ENCODE measurements at places on chromosomes 7 and 10.

- no peak for DNase-seq
These were observed 4.1 kb downstream of the MMS19 start for GRCh38 chr10:97494151-97494550.

GRCh38 chr10:5317547-5318107 lies 47.1 kb upstream of the UCN3 start:
- no peak for DNase-seq

- DNase-seq, result peak; percentile 68
These were observed 43.1 kb downstream of the FOXK1 start for GRCh38 chr7:4725014-4725849.

DNA sequence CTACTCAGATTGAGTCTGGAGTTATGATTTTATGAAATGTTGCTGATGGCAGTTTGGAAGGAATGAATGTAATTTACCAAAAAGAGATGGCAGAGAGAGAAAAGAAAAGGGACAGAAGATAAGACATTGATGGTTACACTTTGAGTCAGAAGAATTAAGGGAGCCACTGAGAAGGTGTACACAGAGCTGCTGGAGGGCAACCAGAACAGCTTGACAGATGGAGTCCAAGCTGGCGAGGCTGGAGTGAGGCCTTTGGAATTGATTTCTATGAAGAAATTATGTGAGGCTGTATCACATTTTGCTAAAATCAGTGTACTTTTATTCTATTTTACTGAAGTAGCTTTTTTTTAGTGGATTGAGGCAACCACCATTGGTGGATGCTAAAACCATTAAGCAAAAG lies 740.5 kb downstream of the REEP3 start:
- DNase-seq, result no peak

DNA sequence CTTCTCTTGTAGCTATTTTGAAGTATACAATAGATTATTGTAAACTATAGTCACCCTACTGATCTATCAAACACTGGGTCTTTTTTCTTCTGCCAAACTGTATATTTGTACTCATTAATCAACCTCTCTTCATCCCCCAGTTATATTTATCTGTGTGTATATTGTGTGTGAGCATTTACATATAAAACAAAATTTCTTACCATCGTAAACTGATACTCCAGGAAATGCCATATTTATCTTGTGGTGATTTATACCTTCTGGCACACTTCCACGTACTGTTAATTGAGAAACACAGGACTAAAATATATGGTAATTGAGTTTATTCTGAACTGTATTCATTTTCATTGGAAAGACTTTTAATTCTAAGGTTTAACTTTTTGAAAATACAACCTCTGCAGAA lies 18.9 kb downstream of the ANLN start:
- no peak for DNase-seq

GRCh38 chr10:132418527-132419416 lies 21.8 kb downstream of the PWWP2B start:
- no peak for DNase-seq

GRCh38 chr7:70360557-70360956 lies 762.3 kb downstream of the AUTS2 start:
- DNase-seq, result no peak
